ENCODE measurements at places on chromosomes 13 and 19. TPM values are rescaled to one million over a fixed set of nuclear protein-coding genes. Genes with fewer than 3 reads are reported as not detected.

Gene KIR2DL3
- total RNA-seq: not detected

Gene CDX2
- not detected for total RNA-seq

Gene ALDH16A1
- 20.6 TPM for total RNA-seq

Gene CD177
- total RNA-seq: 1.2 TPM

Gene ZNF506
- 0.76 TPM for total RNA-seq

Gene DDX49
- 43.5 TPM for total RNA-seq

Gene SLC44A2
- total RNA-seq: 156 TPM

Gene ADGRE2
- total RNA-seq: 0.14 TPM

Gene F10
- 10.3 TPM for total RNA-seq

Gene OR1M1
- total RNA-seq: not detected

Gene SLC10A2
- not detected for total RNA-seq

Gene UHRF1
- total RNA-seq: 72.1 TPM

Gene ANGPTL8
- total RNA-seq: not detected

Gene C1QTNF9
- total RNA-seq: not detected

Gene OR4F17
- not detected for total RNA-seq

Gene F2RL3
- total RNA-seq: not detected

Gene KCNRG
- 0.57 TPM for total RNA-seq

Gene KLF1
- not detected for total RNA-seq

Gene PGLYRP2
- total RNA-seq: not detected

Gene TTC9B
- total RNA-seq: not detected

Gene CYP2A7
- total RNA-seq: not detected

Gene PEPD
- total RNA-seq: 70.9 TPM

Gene CALR3
- not detected for total RNA-seq

Gene PPP1R37
- total RNA-seq: 21.2 TPM

Gene ZIC2
- not detected for total RNA-seq

Gene APOC1
- 6.8 TPM for total RNA-seq

Gene GSX1
- not detected for total RNA-seq

Gene ZNF709
- 2.6 TPM for total RNA-seq

Gene DPF1
- 3.3 TPM for total RNA-seq

Gene SPACA7
- total RNA-seq: not detected

Gene DAND5
- not detected for total RNA-seq

Gene TYROBP
- total RNA-seq: not detected

Gene C1QTNF9B
- total RNA-seq: not detected

Gene BRME1
- 0.69 TPM for total RNA-seq

Gene LRG1
- not detected for total RNA-seq

Gene GPATCH1
- total RNA-seq: 6.4 TPM

Gene OVOL3
- total RNA-seq: not detected

Gene FFAR2
- total RNA-seq: not detected

Gene CRX
- total RNA-seq: not detected

Gene BLVRB
- 43.0 TPM for total RNA-seq

Gene ISYNA1
- total RNA-seq: 2.5 TPM

Gene N4BP2L2
- 44.0 TPM for total RNA-seq

Gene CASP14
- not detected for total RNA-seq

Gene ESD
- total RNA-seq: 104 TPM

Gene PRTN3
- not detected for total RNA-seq

Gene ZNF540
- total RNA-seq: 0.94 TPM

Gene STK11
- total RNA-seq: 54.7 TPM

Gene CEACAM4
- not detected for total RNA-seq

Gene FAM216B
- total RNA-seq: not detected
